ENCODE measurements at places on chromosomes 16 and 17.

GRCh38 chr16:50313596-50314478 is 47.5 kb downstream of the ADCY7 start:
- ATAC-seq, result peak; percentile 82

DNA sequence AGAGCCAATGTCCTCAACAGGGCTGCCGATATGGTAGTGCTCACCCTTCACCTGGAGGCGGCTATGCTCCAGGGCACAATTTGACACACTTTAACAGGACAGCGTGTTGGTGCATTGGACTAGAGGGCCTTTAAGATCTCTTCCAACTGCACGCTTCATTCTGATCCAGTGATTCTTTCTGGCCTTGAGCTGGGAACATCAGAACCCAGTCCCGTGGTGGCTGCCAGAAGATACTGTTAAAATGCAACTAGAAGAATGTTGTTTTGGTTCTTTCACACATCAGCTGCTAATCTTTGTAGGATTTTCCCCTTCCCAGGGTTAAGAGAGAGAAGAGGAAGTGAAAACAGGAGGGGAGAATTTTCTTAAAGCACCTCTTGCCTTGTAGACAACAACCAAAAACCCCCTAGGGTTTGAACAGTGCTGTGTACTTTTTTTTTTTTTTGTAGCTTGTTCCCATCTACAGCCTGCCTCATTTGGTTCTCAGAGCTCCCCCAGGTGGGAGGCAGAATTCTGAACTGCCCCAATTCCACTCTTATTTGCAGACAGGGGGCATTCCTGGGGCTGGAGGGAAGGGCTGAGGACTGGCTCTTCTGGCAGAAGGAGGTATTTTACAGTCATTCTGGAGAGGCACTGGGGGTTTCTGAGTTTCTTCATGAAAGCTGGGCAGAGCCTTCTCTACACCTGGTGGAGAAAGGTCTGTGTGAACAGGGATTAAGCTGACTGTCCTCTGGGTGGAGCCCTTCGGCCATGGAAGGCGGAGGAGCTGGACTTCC is 32.4 kb downstream of the SMARCE1 start:
- peak; percentile 47 for ATAC-seq

GRCh38 chr17:3556916-3557767 is 470 bp downstream of the TRPV3 start:
- ATAC-seq, result no peak

GRCh38 chr16:20799599-20799998 is 6.7 kb downstream of the ERI2 start:
- peak; percentile 29 for ATAC-seq

- ATAC-seq, result peak; percentile 64
Measured at GRCh38 chr17:21463204-21463661, 87.1 kb downstream of the KCNJ12 start.
